ENCODE measurements at places on chromosomes 5 and 9.

DNA sequence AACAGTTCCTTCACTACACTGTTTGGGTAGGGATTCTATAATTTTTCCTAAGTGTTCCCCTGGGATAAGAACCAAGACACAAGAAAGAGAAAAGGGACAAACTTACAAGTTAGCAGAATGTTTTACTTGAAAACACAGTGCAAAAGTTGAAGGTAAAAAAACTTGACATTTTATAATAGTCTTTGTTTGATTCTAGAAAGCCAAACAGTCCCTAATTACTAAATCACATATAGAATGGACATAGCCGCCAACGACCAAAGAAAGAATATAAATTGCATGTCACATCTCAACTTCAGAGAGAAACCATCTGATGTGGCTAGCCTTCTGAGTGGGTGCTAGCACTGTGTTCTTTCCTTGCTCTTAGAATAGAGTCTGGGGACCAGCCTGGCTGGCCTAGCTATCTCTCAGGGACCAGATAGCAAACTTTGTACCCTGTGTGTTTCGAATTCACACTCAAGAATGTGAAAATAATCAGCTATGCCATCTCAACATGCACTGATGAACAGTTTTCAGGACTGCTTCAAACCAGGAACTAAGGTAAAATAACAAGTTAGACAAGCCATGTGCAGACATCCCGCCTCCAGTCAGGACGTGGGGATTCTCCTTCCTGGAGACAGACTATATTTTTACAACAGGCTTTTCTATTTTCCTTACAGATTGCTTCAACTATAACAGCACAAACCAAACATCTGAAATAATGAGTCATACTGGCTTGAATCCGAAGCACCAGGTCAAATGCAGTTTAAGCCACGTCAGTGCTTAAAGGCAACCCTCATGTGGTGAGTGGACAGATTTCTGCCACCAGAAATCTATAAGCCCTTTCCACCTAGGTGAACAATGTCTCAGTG, 53.7 kb downstream of the LHFPL2 start:
- DNase-seq = no peak

GRCh38 chr9:110828264-110828663, 159.7 kb downstream of the MUSK start:
- no peak for DNase-seq

- DNase-seq = no peak
Observed at GRCh38 chr5:165325221-165325620, 1819.8 kb downstream of the MAT2B start.

DNA sequence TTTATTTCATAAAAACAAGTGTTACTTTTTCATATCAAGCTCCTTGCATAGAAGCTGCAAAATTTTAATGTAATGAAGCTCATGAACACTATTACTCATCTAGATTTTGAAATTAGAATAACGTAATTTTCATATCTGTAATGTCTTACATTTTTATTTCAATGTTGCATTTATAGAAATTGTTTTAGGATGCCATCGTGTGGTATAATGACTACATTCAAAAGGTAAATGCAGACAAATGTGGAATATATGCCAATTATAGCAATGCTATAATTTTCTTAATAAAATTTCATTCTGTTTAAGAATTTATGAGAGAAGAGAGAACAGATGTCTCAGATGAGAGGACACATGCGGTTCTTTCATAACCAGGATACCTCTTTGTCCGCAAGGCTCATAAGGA, 230.2 kb downstream of the TMEM232 start:
- DNase-seq = no peak

GRCh38 chr9:128116104-128117083, 11.1 kb downstream of the PTGES2 start:
- DNase-seq = no peak

- DNase-seq = no peak
Observed at GRCh38 chr5:68332080-68332451, 116.5 kb downstream of the PIK3R1 start.

DNA sequence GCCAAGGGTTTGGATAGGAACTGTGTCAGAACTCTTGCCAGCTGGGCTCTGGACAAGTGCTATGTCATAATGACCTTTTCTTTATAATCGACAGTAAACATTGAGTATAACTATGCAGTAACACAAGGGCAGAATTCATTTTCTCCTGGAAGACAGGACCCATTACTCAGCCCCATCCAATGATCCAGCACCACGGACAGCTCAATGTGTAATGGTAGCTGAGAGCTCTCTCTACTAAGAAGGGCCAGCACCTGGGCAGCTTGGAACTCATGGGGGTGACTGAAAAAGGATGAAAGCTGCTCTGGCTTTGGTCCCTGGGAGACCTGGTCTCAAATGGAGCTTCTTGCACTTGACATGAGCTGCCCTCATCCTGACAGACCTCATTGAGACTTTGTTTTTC, 347.8 kb downstream of the TRIM32 start:
- DNase-seq = no peak

GRCh38 chr5:62287237-62287636, 18.8 kb upstream of the KIF2A start:
- DNase-seq = no peak

DNA sequence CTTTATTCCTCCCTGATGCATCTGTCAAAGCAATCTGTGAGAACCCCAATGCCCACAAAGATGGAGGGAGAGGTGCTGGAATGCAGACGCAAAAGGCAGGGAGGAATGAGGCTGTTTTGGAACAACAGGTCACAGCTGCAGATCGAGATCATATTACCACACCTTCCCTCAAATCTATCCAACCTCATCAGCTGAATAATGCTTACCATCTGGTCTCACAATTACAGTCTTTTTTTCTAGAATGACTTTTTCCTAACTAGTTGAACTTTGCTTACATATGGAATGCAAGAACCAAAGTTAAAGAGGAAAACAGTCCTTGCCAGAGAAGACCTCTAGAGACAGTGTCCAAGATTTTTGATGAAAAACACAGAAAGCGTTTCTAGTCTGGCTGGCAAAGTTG, 158.1 kb downstream of the LPAR1 start:
- DNase-seq = peak; percentile 88

All from NCI-H524 (cell line).